ENCODE measurements at places on chromosomes 16 and 17.

DNA sequence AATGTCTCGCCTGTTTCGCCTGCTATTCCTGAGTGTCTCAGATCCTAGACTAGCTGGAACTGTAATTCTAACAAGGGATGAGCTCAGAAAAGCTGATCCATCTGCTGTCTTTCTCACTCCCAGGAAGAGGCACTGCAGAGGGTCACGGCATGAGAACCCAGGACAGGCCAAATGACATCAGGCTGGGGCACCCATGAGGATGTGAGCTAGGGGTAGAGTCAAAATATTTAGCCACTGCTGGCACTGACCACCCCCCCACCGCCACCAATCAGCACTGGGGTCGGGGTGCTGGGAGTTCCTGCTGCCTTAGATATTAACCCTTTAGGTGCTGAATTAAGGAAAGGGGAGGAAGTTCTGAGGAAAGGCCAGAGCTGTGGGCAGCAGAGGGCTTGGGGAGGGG, 112.4 kb downstream of the IRX3 start:
- DNase-seq, result no peak

DNA sequence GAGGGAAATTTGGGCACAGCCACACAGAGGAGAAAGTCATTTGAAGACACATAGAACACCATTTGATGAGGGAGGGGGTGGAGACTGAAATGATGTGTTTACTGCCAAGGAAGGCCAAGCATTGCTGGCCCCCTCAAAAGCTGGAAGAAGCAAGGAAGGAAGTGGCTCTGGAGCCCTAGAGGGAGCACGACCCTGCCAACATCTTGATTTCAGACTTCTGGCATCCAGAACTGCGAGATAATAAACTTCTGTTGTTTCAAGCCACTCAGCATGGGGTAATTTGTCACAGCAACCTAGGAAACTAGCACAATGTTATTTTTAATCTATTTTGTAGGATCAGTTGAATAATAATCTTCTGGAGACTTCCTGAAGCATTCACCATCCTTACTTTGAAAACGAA, 314.8 kb upstream of the GOT2 start:
- no peak for DNase-seq

- no peak for DNase-seq
These were observed 77.1 kb downstream of the ELAC2 start for GRCh38 chr17:12940699-12941098.

DNA sequence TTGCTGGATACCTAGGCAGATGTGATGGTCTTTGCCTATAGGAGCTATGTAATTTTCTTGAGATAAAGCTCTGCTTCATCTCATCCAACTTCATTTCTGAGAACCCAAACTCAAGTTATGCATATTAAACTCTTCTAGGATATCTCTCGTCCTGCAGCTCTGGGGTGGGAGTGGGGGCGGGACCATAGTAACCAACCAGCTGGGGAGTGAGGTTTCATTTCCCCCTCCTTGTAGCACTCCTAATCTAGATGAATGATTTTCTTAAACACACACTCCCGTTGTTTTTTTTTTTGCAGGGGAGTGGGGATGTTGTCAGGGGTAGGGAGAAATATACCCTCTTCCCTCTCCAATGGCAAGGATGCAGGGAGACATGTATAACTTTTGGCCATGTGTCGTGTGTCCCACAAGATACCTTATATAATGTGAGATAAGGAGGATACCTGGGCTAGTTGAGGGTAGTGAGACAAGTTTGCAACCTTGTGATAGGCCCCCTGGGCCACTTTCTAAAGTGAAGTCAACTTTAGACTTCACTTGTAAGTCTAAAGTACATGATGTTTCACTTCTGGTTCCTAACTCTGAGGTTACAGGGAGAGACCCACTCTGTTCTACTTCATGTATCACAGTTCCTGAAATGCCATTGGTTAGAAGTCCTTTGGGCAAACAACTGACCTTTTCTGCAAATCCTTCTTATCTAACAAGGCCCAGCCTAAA, 10.5 kb upstream of the HEATR6 start:
- no peak for DNase-seq

DNA sequence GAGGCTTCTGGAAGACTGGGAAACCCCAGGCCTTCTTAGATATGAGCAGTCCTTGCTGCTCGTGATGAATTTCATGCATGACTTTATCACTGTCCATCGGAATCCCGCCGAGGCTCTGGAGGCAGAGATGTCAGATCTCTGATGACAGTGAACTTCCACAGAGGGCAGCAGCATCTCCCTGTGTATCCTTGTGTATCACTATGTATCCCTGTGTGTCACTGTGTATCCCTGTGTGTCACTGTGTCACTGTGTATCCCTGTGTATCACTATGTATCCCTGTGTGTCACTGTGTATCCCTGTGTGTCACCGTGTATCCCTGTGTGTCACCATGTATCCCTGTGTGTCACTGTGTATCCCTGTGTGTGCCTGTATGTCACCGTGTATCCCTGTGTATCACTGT, 160.2 kb upstream of the CHMP6 start:
- DNase-seq, result no peak

DNA sequence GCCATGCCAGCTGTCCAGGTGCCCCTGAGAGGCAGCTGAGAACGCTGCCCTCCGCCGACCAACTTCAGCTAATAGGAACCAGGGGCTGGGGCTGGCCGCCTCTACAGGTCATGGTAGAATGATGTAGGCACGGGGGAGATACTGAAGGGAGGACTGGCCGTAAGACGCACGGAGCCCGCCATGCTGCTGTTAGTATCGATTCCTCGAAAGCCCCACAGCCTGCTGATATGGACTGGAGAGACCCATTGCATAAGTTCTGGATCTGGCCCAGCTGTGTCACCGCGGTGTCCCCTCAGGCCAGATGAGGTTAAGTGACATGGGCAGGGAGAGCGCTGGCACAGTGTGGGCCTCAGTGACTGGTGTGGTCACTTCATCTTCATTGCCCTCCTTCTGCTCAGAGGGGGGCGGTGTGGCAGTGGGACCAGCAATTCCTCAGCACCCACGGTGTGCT, 75.6 kb downstream of the AMFR start:
- no peak for DNase-seq

DNA sequence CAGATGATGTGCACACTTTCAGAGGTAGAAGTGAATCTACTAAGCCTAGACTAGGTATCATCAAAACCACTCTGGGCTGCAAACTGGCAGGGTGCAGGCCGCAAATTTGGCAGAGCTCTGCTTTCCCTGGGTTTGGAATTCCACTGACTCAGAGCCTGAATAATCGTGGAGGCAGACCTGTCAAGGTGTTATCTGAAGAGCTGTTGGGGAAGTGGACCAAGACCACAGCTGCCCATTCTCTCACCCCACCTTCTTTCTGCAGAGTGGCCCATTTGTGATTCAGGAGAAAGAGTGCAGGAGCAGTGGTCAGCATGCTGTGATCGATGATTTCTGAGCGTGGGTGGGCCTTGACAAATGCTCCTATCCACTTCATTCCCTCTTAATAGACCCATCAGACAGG, 45.8 kb upstream of the CBLN1 start:
- no peak for DNase-seq

GRCh38 chr16:2178321-2179106, 17.9 kb downstream of the CASKIN1 start:
- no peak for DNase-seq

DNA sequence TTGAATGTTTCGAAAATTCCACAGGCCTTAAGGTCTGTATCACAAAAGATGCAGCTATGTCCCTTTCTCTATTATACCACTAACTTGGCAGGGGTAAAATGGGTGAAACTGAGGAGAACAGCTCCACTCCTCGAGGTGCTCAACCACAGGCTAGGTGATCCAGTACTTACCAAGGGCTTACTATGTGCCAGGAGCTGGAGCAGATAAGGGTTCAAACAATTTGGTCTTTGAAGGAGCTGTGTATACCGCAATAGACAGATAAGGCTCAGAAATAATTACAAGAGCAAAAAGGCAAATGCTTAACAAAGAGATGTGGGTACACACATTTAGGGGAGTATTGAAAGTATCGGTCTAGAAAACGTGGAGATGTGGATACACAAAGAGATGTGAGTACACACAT, 1.5 kb downstream of the XPO6 start:
- no peak for DNase-seq

DNA sequence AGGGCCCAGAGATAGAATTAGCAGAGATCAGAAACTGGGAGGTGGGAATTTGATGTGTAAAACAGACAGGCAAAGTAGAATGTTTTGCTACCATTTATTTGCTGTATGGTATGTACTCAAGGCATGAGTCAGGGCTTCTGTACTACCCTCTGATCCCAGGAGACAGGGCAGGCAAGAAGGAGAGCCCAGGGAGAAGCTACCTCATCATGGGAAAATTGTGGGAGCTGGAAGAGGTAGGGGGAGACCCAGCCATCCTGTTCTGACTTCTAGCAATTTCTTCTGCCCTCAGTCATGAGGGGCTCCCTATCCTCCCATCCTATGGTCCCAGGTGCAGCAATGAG, 1.7 kb upstream of the PIGS start:
- DNase-seq, result no peak

DNA sequence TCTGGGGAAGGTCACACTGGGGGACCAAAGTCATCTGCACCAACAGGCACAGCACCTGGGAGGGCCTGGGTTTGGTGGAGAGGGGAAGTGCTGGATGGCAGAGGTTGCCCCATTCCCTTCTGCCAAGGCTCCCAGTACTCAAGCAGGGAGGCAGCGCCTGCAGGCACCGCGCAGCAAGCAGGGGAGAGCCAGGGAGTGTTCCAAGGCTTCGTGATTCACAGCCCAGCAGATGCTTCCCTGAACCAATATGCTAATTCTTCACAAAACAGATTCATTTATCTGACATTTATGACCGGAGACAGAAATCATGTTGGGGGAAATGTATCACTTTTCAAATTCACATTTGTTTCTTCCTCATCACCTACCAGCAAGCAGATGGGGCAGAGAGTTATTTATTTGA, 13.4 kb upstream of the CDH5 start:
- no peak for DNase-seq

DNA sequence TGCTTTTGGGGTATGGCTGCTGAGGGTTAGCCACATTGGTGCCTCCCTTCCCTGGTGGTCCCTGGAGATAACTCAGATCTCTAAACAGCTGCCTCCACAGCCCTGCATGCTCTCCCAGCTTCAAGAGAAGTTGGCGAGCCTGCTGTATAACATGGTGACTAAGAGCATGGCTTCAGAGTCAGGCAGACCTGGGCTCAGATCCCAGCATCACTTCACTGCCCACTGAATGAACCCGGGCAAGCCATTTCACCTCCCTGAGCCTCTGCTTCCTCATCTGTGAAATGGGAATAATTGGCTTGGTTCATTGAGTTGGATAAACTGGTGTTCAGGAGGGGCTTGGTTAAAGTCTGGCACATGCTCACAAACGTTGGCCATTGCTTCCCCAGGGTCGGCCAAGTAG, 16.6 kb downstream of the KIF1C start:
- DNase-seq, result no peak

All from activated T-cell treated with anti-CD3 and anti-CD28 coated beads for 24 hours (primary cell).